Astrocyte of the cerebellum (primary cell): ENCODE measurements at places on chromosomes 11 and 22.

DNA sequence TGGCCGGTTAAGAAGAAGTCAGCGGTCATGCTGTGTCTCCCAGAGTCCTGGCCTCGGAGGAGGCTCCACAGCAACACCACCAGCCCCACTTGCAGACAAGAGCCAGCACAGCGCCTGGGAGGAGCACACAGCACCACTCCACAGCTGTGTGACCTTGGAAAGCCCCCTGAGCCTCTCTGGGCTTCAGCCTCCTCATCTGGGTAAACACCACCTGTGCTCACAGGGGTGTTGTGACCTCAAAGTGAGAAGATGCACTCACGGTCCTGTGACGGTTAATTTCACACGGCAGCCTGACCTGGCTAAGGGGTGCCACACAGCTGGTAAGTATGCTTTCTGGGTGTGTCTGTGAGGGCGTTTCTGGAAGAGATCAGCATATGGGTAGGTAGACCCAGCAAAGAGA, 54.7 kb downstream of the PHF21B start:
- no peak for DNase-seq

DNA sequence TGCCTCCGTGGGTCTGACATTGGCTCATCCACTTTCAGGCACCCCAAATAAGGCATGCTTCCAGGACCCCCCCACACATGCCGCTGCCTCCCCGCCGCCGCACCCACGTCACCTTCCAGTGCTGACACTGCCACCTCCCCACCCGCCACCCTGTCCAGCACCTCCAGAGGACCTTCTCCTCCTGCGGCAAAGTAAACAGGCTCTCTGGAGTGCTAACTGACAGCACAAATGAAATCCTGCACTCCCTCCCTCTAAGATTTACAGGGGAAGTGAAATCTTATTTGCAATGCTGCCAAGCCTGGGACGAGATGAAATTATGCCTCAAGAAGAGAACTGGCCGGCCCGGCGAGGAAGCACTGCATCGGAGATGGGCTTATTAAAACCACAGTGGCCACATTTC, 35.3 kb downstream of the MACROD1 start:
- DNase-seq: no peak

DNA sequence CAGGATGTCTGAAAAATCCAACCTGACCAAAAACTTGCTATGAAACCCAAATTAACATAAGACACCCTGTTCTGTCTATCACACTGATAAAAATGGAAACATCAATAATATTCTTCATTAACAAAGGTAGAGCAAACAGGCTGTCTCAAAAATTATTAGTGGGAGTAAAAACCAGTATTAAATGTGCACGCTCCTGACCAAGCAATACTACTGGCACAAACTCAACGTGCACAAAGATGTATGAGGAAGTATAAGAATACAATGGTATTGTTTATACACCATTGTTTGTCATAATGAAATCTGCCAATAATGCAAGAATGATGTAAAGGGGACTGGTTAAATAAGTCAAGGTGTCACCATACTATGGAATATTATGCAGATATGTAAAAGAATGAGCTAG, 288.5 kb downstream of the MN1 start:
- DNase-seq: no peak

GRCh38 chr11:119797736-119798135, 68.7 kb upstream of the NECTIN1 start:
- DNase-seq: no peak

DNA sequence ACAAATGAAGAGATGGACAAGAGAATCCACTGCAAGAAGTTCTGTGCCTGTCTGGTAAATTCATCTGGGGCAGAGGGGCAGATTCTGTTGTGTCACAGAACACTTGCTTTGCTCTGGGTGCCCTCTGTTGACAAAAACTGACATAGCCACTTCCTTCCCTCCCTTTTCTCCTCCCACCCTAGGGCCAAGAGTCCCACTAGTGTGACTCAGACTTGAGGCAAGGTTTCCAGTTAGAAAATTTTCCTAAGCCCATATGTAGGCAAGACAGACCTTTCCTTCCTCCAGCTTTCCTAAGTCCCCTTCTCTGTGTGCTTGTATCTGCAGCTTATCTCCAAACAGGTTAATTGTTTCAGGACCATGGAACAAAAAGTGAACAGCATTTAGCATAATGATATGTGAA, 106.8 kb downstream of the RBFOX2 start:
- DNase-seq: peak; percentile 72

GRCh38 chr11:66008095-66008467, 3.7 kb upstream of the CST6 start:
- DNase-seq: no peak

GRCh38 chr11:47143322-47143721, 33.4 kb downstream of the ARFGAP2 start:
- no peak for DNase-seq

DNA sequence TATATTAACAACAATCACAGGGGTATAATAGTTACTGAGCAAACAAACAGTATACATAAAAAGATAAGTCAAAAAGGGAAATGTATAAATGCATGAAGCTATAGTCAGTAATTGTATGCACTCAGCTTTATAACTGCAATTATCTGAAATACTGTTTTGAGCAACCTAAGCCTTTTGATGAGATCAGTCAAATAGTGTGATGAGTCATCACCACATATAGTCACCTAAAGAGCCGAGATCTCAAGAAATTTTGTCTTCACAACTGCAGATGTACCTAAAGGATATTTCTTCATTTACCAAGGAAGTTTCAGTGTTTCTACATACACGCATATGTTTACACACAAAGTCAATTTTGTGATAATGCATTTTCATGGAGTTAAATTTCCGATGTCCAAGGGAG, 5.4 kb upstream of the OR51A2 start:
- no peak for DNase-seq

- DNase-seq: no peak
Observed at GRCh38 chr22:22376352-22376706, 131.7 kb downstream of the VPREB1 start.

DNA sequence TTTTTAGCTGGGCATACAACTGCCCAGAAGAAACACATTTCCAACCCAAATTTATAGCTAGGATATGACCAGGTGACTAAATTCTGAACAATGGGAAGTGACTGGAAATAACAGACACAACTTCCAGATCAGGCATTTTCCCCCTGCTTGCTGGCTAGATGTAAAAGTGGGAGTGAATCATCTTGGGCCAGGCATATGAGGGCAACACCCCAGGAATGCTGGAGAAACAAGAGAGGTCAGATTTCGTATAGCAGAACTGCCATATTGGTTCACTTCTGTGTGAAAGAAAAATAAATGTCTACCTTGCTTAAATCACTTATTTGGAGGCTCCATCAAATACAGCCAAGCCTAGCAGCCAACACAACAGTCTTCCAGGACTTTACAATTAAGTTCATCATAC, 7.4 kb downstream of the ATL3 start:
- DNase-seq: no peak

DNA sequence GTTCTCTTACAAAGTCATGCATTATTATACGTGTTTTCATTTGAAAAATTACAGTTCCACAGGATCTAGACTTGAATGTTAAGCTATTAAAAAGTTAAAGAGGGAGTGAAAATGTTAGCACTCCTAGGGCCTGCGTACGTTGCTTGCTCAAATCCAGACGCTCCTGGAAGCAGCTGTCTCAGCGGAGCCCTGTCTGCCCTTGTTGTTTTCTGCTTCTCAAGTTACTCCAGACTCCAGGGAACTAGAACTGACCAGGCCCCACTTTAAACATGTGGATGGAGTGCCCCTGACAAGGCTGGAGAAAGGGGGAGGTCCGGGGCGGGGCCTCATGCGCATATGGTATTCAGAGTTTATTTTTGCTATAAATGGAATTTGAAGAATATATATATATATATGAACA, 9.6 kb downstream of the PARVB start:
- DNase-seq: no peak

- DNase-seq: peak; percentile 45
Observed at GRCh38 chr11:132427611-132428010, 1057.2 kb downstream of the NTM start.
